Substantia nigra (tissue), 51 donors: ENCODE measurements at places on chromosomes 3 and 15.

- no peak for DNase-seq
Observed at GRCh38 chr3:15795651-15796308, 2.0 kb downstream of the ANKRD28 start.

DNA sequence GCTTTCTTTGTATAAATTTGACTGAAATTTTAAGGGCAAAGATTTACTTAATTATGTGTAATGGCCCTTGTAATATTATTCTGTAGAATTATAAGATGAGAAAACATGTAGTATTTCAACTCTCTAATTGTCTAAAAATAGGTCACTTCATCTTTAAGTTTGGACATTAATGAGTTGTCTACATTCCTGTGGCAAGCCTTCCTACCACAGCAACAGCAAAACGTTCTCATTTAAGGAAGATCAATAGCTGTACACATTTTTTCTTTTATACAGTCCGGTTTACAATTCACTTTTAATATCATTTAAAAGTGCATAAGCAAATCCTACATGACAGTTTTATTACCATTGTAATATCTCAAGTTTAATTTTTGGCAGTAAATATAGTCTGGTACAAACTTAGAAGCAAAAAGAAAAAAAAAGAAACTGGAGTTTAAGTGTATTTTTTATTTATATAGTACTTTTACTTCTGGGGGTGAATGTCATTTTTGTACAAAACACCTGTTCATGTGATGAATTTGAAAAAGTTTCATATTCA is 501.8 kb downstream of the ZPLD1 start:
- no peak for DNase-seq

DNA sequence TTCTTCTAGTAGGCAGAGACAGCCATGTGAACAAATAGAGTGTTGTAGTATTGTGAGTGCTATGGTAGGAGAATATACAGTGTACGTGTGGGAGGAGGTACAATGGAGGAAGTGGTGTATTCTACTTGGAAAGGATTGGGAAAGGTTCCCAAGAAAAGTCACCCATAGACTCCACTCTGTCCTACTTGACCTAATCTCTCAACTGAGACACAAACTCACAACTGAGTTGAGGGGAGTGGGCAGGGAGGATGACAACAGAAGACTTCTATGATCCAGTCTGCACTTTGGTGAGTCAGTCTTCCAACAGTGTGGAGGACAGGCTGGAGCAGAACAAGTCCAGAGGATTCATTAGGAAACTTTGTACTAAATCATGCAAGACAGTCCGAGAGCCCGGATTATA is 28.8 kb upstream of the AQP9 start:
- DNase-seq = no peak

DNA sequence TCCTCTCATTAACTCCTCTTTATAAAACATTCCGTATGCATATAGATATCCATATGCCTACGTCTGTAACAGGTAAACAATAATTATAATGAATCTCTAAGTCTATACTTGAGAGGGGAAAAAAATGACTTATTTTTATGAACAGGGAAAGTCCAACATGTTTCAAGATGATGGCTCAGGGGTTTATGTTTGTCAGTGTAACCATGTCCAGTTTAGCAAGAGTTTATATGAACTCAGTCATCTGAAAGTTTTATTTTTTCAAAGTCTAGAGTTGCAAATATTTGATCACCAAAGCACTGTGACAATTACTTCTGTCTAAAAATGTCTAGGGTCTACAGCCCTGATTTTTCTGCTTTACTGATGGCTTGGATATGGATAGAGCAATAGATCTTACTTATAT is 559.4 kb upstream of the KCNMB2 start:
- no peak for DNase-seq

GRCh38 chr15:80480909-80481308 is 76.7 kb downstream of the ARNT2 start:
- DNase-seq = no peak

DNA sequence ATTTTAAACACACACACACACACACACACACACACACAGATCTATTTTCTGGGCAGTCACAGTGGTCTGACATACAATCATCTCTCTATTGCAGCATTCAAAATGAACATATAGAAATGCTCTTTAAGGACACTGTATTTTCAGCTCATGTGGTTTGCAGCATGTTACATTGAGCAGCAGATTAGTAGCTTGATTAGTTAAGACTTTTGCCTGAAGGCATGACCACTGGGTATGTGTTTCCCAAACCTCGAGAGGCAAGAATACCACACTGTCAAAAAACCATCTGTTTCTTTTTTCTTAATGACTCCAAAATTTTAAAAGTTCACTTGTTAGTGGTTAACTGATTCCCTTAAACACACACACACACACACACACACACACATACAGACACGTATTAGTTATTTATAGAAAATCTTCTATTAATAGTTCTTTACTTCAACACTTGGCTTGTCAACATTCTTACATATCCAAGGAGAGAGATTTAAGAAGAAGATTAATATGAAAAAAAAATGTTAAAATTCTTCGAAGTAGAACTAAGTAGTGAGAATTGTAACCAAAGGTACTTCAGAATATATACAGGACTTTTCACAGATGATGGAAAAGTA is 518.2 kb downstream of the CADM2 start:
- DNase-seq = no peak

DNA sequence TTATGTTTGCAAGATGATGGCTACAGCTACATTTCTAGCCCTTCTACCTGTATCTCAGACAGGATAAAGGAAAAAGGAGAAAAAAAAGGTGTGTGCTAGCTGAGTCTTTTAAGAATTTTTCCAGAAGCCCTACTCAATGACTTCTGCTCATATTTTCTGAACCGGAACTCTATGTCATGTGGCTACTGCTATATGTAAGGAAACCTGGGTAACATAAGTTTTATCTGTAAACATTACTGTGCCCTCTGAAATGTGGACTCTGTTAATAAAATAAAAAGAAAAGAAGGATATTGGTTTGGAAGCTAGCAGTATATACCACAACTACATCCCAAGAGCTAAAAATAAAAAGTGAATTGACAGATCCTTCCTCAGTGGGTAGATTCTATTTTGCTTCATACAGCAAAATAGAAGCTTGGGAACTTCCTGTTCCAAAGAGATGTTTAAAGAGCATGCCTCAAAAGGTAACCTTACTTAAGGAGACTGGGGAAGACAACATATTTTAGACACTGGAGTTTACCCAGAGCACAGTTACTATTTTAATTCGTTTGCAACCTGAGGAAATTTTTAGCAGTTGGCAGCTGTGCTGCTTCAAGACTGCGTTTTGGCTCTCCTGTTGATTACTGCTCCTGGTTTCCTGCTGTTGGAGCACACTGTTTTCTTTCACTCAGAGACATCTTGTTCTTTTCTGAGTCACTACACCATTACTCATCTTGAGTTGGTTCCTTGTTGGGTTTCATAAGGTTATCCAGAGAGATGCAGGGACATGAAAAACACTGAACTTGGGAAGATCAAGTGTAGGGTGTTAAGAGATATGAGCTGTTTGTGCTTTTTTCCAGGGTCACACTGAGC is 280.7 kb downstream of the NFKBIZ start:
- no peak for DNase-seq

DNA sequence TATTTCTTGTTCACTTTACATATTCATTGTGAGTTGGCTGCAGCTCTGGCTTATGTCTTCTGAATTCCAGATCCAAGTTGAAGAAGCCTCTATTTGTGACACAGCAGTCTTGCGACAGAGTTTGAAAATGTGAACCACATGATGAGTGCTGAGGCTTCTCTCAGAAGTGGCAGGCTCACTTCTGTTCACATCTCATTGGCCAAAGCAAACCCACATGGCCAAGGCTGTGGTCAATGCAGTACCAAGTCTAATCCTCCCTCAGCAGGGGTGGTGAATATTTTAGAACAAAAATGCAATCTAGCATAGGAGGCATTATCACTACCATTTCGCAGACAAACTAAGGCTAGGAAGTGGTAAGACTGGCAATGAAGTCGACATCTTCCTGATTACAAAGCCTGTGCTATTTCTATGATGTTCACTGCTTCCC is 45.2 kb downstream of the CDCP1 start:
- no peak for DNase-seq

GRCh38 chr3:71672340-71672739 is 52.9 kb downstream of the EIF4E3 start:
- no peak for DNase-seq

GRCh38 chr3:155960060-155960459 is 89.6 kb downstream of the GMPS start:
- no peak for DNase-seq

- no peak for DNase-seq
Observed at GRCh38 chr15:71747128-71748083, 62.9 kb upstream of the NR2E3 start.

DNA sequence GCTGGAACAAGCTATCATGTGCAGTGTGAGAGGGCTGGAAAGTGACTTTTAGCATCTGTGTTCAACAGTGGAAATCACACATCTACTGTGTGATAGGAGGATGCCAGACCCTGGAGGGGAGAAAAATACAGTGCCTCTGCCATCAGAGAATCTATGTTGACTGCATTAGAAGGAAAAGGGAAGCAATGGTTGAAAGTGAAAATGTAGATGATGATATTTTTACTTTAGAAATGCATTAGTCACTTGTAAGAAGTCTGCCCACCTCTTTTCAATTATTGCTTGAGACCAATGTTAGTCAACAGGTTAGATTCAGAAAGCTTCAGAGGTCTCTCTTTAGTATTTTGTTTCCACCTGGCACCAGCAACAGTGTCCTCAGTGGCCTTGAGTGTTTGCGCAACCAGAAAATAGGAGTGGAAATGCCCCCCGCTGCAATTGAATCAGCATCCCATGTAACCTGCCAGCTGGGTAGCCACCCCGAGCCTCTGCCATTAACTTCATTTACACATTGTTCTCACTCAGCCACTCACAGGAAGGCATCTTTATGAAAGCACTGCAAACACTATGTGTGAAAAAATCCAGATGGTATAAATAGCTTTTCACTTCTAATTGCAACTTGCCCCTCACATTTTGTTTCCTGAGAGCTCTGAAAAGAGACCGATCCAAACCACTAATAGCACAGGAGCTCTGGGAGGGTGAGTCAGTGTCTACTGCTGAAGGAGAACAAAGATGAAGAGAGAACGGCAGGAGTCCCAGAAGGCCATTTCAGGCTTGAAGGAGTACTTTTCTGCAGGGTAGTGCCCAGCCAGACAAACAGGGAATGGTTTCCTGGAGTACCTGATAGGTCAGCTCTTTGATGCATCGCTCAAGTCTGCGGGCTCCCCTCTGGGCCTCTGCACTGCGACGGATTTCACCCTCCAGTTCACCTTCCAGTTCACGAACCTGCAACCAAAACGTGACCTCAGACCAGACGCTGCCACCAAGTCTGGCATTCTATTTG is 92.1 kb downstream of the HHLA2 start:
- no peak for DNase-seq

DNA sequence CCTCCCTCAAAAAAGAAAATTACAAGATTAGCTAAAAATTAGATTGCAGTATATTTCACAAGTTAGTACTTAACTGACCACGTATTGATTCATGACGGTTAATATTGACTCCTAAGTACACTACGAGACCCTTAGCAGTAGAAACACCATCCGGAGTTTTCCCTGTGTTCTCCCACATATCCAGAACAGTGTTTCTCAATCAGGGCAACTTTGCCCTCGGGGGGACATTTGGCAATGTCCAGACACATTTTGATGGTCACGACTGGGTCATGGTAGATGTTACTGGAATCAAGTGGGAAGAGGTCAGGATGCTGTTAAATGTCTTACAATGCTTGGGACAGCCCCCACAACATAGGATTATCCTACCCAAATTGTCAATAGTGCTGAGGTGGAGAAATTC is 40.7 kb upstream of the LIPC start:
- DNase-seq = no peak

- no peak for DNase-seq
Observed at GRCh38 chr3:47018269-47018611, 38.8 kb downstream of the NBEAL2 start.

GRCh38 chr15:88019656-88020055 is 236.9 kb downstream of the NTRK3 start:
- no peak for DNase-seq

DNA sequence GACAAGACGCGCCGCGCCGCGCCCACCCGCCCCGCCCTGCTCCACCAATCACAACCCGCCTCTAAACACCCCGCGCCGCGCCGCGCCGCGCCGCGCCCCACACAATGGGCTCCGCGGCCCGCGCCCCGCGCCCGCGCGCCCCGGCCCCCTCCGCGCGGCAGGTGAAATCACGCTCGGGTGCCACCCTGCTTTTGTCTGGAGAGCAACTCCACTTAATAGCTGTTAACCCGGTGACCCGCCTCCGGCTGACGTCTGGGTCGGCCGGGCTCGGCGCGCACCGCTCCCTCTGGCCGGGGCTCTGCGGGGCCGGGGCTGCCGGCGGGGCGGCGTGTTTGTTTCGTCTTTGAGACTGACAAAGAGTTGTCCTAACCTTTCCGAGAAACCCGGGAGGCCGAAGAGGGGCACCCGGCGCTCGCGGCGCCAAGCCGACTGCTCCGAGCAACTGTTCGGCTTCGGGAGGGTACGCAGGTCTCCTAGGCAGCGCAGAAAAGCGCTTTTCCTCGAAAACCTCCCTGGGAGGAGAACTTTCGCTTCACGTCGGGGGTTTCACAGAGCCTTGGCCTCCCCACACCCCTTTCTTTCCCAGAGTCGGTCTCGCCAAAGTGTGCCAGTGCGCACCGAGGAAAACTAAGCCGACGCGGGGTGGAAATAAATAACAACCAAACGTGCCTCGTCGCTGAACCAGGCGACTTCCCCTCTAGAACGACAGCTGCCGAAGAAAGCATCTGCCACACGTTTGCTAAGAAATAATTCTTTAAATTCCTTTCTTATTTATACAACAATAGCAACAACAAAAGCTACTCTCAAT is 518.4 kb downstream of the FOXP1 start:
- no peak for DNase-seq

DNA sequence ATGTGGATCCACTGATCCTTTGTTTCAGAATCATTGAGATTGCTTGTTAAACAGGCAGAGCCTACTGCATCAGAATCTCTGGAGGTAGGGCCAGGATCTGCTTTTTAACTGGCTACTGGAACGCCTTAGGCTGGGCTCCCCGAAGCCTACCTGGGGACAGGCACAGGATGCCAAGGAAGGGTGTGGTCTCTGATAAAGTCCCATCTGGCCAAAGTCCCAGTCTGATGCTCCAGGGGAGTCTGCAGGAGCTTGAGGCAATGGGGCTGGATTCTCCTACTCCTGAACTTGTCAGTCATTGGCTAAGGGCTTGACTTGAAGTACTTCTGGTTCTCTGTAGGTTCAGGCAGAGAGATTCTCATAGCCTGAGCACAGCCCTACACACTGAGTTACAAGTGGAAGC is 22.4 kb upstream of the CCK start:
- no peak for DNase-seq

DNA sequence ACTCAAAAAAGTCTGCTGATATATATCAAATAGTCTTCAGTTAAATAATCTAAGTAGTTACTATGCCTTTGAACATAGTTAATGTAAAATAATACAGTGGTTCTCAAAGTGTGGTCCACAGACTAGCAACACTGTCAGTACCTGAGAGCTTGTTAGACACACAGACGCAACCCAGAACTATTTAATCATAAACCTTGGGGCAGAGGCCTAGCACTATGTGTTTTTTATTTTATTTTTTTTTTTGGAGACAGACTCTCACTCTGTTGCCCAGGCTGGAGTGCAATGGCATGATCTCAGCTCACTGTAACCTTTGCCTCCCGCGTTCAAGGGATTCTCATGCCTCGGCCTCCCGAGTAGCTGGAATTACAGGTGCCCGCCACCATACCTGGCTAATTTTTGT is 34.7 kb downstream of the GRAMD1C start:
- DNase-seq = no peak
